ENCODE measurements at places on chromosomes 3 and 15.

DNA sequence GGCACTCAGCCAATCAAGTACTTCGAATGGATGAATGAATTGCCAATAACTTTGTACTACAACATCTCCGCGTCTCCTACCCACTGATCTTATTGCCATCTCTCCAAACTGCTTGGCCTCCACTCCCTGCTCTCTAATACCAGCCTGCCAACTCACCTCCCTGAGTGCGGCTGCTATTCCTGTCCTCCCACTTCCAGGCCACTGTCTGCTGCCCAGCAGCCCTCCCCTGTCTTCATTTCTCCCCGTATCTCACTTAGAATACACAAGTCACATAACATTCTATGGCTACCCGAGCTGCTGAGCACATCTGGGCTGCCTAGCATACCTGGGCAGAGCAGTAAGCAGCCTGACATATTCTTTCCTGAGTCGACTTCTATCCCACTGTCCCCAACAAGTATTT is 149.9 kb upstream of the LRTM1 start:
- no peak for DNase-seq

- DNase-seq, result no peak
Observed at GRCh38 chr15:100931143-100931890, 12.2 kb downstream of the LRRK1 start.

DNA sequence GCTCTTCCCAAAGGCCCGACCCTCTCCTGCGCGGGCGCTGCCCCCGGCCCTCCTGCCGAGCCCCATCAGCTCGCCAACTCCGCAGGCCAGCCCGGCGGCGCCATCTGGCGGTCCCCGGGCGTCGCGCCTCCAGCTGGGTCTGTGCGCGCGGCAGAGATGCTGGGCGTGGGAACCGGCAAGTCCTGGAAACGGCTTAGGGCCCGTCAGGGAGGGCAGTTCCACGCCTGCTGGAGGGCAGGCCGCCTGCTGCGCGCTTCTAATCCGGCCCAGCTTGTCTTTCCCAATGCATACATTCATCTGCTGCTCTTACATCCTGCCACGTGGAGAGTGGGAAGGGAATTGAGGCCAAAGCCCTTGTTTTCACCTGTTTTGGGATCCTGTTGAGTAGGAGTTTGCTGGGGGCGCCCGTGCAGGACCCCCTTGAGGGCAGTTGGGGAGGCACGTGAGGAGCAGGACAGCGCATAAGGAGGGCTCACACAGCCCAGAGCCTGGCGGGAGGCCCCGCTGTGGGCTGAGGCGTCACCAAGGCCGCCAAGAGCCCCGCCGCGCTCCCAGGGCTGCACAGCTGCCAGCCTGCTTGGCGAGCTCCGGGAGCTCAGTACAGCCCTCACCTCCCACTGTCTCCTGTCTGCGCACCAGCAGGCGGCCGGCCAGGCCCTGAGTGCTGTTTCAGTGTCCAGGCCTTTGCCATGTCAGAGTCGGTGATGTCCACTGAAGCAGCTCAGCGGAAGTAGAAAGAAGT is 165.6 kb downstream of the NSMCE3 start:
- no peak for DNase-seq

DNA sequence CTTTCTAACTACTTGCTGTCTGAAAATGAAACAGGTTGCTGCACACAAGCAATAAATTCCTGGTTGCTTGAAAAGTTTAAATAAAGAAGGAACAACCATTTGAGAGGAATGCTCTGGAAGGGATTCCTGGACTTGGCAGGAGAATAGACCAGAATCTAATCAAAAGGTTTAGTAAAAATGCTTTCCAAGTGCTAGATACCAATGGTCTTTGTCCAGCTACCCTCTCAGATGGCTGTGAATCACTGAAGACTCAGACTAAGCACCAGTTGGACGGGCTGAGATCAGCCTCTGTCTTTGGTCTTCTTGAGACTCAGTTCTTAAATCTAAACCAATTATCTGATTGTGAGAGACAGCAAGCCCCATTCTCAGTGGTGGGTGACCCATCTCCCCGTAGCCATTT is 27.7 kb upstream of the LPP start:
- no peak for DNase-seq

DNA sequence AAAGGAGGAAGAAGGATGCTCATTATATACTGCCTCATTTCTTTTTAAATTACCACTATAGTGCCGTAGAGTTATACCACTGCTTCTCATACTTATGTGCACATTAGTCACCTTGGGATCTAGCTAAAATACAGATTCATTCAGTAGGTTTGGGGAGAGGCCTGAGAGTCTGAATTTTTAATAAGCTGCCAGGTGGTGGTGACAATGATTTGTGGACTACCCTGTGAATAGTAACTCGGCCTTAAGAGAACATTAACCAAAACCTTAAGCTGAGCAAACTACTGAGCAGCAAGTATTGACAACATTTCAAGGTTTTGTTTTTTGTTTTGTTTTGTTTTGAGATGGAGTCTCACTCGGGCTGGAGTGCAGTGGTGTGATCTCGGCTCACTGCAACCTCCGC is 19.8 kb downstream of the UBA5 start:
- DNase-seq, result no peak

DNA sequence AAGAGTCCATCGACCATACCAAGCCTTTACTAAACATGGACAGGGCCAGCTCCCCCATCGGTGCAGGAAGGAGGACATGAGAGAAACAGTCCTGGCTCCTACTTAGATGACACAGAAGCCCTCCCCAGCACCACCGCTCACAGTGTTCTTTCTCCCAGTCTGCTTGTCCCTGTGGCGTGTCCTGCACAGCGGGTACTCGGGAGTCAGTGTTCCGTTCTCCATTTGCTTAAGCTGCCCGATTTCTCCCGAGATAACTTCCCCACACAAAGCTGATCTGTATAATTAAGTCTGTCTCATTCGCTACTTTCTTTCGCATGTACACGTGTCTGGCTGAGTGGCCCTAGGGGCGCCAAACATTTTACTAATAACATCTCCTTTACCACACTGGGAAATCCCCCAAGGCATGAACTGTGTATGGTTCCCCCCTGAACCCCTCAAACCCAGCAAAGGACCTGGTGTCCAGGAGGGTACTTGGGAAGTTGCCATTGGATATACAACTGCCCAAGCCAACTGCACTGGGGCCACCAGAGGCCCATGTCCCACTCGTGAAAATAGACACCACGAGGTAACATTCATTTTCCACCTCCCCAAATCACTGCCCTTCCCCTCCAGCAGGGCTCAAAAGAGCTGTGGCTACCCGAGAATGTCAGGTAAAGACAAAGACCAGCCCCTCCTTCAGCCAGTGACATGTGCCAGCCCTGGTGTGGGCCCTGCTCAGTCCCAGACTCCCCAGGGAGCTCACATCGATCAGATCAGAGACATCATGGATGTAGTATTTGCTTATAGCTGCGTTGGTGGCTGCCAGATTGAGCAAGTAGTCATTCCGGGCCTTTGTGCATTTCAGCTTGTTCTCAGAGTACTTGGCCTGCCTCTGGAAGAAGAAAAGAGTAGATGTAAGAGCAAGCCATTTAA is 96.5 kb upstream of the RAD18 start:
- no peak for DNase-seq

GRCh38 chr15:50055332-50055731 is 63.7 kb downstream of the ATP8B4 start:
- no peak for DNase-seq

- DNase-seq, result no peak
Observed at GRCh38 chr3:52794612-52795099, at the start of gene ITIH3. TSS of gene ITIH3 (plus strand) at chr3:52794796. CDS start at chr3:52794804, 8 bp downstream.

All from NCI-H187 (cell line).